CD4-positive, alpha-beta T cell treated with Interleukin-1 beta for 1 hour (primary cell): ENCODE measurements at places on chromosomes 16 and 17.

GRCh38 chr17:2940352-2940751 is 123.1 kb downstream of the OR1D5 start:
- no peak for DNase-seq

- DNase-seq, result no peak
Observed at GRCh38 chr16:80034948-80035663, 434.6 kb upstream of the MAF start.

DNA sequence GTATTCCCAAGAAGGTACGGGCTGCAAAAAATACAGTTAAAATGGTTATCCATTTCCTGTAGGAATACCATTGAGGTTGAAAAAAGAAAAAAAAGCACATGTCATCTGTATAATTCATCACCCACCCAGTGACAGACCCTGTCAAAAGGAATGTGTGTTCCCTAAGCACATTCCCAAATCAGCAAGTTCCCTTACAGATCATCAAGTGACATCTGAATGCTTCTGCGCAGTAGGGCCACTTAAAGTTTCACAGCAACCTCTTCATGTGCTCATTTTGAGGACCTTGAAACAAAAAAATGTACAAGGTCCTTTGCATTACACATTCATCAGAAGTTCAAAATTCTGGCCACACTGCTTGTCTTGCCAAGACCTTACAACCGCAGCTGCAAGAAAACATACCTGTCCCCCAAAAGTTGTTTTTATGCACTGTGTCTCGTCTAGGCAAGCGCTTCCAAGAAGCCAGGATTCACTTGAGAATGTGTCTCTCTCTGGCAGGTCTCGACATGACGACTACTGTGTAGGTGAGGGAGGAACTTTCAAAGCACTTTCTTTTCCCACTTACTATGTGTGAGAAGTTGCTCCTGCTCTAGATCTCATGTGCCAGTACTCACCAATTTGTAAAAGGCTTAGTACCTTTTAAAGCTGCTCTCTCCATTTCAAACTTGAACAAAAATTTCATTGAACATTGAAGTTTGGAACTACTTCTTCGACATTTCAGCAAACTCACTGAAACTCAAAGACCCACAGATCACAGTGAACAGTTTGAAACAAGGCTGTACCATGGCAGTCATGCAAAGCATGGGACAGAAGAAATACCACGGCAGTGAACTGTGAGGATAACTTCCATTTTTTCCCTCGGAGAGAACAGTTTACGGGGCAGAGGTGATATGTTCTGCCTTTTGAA is 4.3 kb upstream of the POLG2 start:
- DNase-seq, result no peak

GRCh38 chr17:45940826-45941225 is 46.5 kb downstream of the MAPT start:
- no peak for DNase-seq

DNA sequence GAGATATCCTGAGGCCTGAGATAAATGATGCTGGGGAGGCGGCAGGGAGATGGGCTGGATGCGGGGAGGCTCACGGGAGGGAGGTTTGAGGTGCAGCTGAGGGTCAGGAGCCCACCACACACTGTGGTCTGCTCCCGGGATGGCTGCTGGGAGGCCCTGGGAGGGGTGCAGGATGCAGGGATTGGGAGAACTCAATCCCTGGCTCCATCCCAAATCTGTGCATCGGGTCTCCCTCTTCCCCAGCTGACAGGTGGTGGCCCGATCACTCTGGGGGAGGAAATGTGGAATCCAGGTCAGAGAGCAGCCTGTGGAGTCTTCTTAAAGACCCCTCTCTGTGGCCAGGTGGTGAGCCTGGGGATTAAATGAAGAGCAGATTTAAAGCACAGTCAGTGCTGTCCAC is 12.0 kb downstream of the PHB1 start:
- DNase-seq, result no peak

DNA sequence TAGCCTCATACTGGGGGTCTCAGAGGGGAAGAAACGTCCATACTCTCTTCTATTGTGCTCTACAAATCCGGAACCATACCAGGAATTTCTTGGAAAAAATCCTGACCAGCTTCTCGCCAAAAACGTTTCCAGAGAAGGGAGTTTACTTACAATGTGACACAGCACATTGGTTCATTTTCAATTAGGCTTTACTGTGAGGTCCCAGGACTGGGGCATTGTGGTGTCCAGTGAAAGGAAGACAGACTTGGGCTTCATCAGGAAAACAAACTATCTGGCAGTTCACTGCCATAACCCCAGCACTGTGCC is 14.7 kb downstream of the MPP2 start:
- DNase-seq, result no peak

- peak; percentile 71 for DNase-seq
Observed at GRCh38 chr17:8935191-8935590, 30.3 kb downstream of the PIK3R5 start.

- no peak for DNase-seq
Observed at GRCh38 chr17:45345246-45345553, 28.4 kb upstream of the MAP3K14 start.

- no peak for DNase-seq
Observed at GRCh38 chr17:42421507-42422338, 1.3 kb downstream of the CAVIN1 start.

- DNase-seq, result peak; percentile 46
Observed at GRCh38 chr16:566475-567372, at the start of gene NHLRC4. TSS of gene NHLRC4 (plus strand) at chr16:567005. CDS start at chr16:568048, 1,043 bp downstream.

GRCh38 chr16:19375561-19376158 is 42.0 kb upstream of the TMC5 start:
- peak; percentile 31 for DNase-seq

DNA sequence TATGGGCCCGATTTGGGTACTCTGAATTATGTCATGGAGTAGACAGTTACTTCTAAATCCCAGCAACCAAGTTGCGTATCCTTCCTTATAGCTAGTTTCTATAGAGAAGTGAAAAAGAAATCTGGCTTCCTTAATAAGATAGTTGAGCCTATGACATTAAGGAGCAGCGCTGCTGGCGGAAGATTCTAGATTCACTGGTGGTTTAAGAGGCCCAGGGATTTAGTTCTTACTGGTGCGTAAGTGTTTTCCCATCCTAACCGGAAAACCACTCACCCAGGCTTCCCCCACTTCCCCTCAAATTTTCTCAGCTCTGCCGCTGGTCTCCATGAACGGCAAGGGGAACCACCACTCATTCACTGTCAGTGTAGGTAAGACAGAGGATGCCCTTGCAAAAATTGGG is 230.4 kb downstream of the CPPED1 start:
- peak; percentile 31 for DNase-seq

- DNase-seq, result no peak
Observed at GRCh38 chr17:43830510-43831140, 2.3 kb downstream of the MPP3 start.

- no peak for DNase-seq
Observed at GRCh38 chr16:30187556-30187865, 4.1 kb downstream of the CORO1A start.

DNA sequence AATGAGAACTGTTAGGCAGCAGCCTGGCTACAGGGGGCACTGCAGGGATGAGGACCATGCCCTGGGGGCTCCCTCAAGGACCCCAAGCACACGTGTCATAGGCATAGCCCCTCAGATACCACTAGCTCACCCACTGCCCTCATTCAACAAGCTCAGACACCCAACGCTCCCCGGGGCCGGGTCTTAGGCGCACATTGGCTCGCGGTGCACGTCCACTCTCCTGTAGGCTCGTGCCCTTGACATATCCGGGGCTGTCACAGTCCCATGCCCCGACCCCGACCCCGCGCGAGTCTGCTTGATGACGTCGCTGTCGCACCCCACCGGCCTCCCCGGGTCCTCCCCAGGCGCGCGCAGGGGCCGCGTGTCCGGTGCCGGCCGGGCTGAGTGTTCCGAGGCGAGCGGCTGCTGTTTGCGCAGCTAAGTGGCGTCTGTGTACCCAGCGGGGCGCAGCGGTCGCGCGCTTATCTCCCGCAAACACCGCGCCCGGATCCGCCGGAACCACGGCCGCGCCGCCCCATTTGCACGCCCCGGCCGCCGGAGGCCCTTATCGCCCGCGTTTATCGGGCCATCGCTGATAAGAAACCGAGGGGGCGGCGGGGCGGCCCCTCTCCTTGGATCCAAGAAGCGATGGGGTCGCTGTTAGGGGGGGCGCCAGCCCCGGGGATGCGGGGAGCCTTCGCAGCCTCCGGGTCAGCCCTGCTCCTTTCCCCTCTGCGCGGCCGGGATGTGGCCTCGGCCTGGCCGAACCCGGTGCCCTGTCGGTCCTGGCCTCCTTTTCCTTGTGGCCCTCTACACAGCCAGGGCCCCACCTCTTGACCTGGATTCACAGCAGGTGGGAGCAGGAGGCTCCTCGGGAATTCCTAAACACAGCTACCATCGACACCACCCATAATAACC is 20.7 kb upstream of the NAGS start:
- DNase-seq, result no peak

DNA sequence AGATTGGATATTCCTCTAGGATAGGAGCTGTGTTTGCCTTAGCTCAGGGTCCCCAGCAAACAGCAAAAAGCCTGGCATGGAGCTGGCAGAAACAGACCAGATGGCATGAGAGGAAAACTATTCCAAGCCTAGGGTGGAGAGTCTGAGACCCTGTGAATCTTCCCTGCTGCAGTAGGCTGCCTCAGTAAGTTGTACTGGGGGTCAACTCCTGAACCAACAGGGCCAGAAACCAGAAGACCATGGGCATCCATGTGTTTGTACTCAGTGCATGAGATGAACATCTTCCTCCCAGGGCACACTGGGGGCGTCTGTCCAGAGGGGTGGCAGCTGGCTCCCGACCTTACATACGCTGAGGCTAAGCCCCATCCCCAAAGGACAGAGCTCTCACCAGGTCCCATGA is 214.4 kb downstream of the C16orf78 start:
- no peak for DNase-seq

GRCh38 chr17:40850293-40850972 is 16.6 kb downstream of the KRT12 start:
- DNase-seq, result no peak

DNA sequence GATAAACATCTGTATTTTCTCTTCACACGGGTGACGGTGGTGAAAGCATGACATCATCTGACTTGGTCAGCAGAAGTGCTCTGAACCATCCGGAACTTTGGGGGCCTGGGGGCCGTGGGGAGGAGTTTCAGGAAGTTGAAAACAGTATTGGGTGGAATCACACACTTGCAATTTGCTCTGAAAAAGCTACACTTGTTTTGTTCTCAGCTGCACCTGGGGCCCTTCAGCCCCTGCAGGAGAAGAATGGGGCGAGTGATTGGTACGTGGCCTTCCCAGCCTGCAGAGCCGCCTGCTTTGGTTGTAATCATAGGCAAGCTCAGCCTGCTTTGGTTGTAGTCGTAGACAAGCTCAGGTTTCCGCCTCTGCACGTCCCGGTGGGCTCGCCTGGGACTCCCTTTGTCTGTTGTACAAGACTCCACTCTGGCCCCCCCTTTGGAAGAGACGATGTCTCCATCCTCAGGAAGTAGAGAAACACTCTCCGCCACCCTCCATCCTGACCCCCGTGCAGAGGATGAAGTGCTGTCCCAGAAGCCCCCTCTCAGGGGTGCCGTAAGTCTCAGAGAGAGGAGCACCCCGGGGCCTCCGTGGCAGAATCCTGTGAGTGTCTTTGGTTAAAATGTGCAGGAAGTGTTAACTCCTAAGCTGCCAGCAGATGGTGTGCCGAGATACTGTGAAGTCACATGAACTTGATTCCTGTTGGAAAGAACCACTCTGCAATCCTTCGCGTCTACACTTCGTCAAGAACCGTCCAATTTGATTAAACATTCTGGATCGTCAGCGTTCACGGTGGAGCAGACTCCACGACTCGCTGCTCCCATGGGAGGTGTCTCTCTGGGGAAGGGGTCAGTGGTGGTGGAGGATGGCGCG is 5.4 kb downstream of the BANP start:
- peak; percentile 87 for DNase-seq

GRCh38 chr17:11889266-11889665 is 108.0 kb downstream of the ZNF18 start:
- DNase-seq, result no peak

- no peak for DNase-seq
Observed at GRCh38 chr17:2427215-2427614, 26.4 kb upstream of the MNT start.

GRCh38 chr16:63241497-63242028 is 1205.3 kb upstream of the CDH8 start:
- no peak for DNase-seq

GRCh38 chr17:17913695-17914332 is 58.4 kb downstream of the TOM1L2 start:
- DNase-seq, result no peak

- DNase-seq, result peak; percentile 74
Observed at GRCh38 chr17:74862108-74862901, 2.6 kb upstream of the GRIN2C start.

DNA sequence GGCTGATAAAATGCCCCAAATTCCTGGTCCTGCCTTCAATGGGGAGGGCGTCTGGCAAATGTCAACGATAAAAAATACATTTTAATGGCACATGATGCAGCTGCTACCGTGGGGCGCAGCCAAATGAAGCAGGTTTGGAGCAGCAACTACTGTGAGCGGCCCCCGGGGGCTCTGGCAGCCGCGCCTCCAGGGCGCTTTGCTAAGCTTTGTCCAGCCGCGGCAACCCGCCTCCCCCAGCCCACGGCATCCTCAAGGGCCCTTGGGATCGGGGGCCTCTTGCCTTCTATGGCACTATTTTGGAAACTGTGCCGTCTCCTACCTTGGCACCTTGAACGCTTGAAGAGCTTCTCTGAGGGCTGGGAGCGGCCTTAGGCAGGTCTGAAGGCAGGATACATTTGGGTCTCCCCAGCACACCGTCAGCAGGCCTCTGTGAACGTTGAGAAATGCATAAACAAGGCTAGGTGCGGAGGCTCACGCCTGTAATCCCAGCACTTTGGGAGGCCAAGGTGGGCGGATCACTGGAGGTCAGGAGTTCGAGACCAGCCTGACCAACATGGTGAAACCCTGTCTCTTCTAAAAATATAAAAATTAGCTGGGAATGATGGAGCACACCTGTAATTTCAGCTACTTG is 25.1 kb downstream of the TBX4 start:
- no peak for DNase-seq

GRCh38 chr17:3025421-3026124 is 37.8 kb downstream of the OR1D5 start:
- DNase-seq, result no peak

DNA sequence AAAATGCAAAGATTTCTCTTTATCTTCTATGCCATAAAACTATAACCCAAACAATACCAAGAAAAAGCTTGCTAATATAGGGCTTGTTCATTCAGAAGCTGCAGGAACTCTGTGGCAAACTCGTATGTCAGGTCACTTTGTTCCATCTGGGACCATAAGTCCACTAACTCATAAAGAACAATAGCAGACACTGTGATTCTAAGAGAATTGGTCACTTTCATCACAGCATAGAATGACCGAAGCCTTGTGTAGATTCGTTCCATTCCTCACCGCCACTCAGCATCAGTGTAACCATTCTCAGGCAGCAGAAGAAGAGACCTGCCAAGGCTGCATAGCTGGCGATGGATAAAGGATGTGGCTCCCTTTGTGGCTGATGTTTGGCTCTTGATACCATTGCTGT is 30.3 kb upstream of the VAT1L start:
- no peak for DNase-seq

GRCh38 chr16:81645266-81645694 is 133.8 kb upstream of the PLCG2 start:
- no peak for DNase-seq

DNA sequence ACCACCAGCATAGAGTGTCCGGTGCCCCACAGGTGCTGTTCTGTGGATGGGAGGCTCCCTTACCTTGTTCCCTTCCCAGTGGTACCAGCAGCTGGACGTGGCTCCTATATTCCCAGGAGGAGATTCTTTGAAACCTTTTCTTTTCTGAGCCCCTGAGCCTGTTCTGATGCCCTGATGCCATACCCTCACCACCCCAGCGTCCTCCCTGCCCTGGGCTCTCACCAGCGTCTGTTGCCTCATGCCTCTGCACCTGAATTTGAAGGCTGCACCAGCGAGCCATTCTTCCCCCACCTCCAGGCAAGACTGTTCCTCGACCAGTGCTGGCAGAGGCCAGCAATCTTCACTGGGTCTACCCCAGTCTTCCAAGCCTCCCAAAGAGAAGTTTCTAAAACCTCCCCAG is 505 bp downstream of the SOST start:
- DNase-seq, result no peak
